NCI-H226 (cell line): ENCODE measurements at places on chromosomes 5 and 9.

GRCh38 chr5:122262103-122262502 lies 49.9 kb upstream of the SNCAIP start:
- peak; percentile 87 for DNase-seq

DNA sequence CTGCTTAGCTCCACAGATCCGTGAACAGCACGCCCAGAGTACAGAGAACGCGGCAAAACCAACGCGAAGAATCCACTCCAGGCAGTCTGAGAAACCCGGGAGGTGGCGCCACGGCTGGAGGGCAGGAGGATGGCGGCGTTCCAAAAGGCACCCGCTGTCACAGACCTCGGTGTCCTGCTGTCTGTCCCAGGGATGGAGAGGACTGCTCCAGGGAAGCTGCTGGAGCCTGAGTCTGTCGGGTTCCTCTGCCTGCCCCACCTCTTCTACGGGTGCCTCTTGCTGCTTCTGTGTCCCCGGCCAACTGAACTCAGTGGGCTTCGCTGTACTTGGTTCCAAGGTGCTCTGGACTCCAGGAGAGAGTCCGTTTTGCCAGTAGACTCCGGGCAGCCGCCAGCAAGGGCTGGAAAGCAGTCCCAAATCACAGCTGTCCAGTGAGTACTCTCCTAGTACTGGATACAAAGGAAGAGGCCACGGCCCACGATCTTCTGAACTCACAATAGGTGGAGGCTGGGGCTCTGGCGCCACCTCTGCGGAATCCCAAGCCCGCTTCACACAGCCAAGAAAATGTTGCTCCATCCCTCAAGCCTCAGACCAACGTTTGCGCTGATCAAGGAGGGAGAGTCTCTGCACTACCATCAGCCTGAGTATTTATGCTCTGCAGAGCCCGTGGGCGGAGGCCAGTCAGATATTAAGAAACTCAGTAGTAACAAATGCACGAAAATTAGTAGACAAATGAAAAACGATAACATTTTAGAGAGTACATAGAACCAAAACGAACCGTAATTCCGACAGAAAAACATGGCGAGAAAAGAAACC lies 440 bp downstream of the ANXA2R start:
- DNase-seq = peak; percentile 65

GRCh38 chr5:33933723-33934169 lies 2.4 kb upstream of the RXFP3 start:
- DNase-seq = peak; percentile 5

DNA sequence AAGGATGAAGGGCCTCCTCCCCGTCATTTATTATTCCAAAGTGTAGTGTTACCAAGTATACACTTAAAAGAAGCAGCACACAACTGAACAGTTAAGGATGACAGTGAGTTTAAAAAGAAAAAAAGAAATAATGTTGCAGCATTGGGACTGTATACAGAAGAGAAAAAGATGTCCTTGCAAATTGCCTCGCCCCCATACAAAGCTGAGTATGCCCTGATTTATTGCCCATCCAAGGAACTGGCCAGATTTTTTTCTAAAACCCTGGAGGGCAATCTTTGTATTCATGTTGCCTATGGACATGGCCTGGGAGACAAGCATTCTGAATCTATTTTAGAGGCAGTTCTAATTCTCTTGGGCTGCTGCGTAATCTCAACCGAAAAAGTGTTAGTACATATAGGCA lies 182.7 kb upstream of the NR4A3 start:
- DNase-seq = no peak

DNA sequence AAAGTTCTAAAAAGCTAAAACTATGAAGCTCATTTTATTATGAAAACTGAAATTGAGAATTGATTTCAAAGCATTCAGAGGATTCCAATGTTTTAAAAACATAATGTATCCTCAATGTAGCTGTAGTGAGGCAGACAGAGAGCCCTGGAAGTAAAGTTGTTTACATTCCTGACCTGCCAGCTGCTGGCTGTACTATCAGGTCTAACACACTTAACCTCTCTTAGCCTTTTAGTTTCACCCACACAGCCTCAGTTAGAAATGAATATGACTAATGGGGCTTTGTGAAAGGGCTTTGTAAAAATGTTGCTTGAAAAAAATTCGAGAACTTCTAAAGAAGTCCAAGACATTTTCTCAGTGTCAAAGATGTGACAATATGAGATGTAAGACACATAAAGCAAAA lies 122.6 kb downstream of the FBXL17 start:
- DNase-seq = peak; percentile 36

DNA sequence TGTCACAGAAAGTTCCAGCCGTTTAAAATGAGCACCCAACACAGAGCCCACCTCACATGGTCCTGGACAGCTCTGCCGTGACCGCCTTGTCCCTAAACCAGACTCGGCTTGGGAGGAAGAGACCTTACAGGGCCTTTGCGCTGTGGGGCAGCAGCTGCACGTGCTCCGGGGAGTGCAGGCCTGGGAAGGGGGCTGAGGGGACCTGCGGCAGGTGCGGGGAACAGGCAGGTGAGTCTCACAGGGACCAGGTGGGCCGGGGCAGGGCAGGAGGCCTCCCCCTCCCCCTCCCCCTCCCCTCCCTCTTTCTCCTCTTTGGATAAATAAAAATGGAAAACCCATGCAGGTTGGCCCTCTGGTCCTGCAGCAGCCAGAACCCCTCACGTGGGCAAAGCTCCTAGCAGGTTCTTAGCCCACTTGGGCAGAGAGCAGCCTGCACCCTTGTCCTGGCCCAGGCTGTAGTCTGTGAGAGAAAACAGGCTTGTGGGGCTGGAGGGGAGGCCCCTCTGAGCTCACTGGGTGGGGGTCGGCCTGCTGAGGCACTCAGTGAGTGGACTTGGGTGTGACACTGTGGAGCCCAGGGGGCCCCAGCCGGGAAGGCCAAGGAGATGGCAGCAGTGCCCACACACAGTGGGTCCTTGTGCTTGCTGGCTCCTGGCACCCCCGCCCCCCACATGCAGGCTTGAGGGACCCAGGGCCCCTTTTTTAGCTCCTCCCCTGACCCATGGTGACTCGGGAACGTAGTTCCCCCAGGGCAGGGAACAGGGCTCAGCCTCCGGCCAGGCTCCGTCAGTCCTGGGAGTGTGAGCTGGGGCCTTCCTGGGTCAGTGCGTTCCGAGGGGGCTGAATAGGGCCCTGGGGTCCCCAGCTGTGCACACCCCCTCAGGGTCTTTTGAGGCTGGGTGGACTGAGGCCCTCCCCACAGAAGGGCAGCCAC lies 40.0 kb upstream of the CACNA1B start:
- DNase-seq = no peak

DNA sequence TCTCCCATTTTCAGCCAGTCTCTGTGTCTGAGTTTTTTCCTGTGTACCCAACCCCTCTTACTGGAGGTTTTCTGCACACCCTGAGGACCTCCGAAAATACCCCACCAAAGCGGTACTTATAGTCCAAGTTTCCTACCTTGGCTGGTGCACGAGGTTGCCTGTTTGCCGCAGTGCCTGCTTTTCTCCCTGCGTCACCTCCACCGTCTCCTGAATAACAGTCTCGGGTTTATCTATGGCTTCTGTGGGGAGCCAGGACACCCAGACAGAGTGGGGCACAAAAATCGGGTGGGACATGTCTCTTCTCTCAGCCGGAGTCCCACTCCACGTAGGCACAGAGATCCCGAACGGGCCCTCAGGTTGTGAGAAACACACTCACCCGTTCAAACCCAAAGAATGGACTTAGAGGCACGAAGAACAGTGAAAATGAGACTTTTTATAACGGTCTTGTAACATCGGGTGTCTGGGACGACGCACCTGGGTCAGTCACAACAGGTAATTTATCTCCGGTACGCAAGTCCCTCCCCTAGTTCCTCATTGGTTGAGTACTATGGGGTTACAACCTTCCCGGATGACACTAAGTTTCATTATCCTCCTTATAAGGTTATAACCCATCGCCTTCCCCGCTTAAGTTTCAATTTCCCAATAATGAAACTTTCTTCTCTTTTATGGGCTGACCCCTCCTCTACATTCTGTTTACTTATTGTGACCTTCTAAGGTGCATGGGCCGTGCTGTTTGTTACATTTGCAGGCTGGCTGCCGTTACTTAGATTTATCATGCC lies 970.2 kb upstream of the COX7C start:
- no peak for DNase-seq

DNA sequence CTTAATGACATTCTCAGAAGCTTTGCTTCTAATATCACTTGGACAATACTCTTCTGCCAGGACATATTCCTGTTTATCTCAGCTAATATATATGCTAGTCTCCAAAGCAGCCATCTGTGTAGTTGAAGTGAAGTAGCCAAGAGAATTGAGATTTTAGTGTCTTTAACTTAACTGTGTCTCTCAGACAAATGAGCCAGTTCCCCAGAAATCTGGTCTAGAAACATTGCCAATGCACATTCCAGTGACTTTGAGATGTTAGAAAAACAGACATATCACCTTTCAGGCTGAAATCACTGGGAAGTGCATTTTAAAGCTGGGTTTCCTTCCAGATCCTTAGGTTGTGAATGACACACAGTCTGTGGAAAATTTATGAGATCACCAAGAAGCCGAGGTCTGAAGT lies 114.6 kb downstream of the MTX3 start:
- no peak for DNase-seq

- no peak for DNase-seq
Measured at GRCh38 chr5:172638209-172638768, 2.8 kb upstream of the NEURL1B start.

GRCh38 chr5:95935553-95936100 lies 26.0 kb downstream of the ELL2 start:
- DNase-seq = no peak

DNA sequence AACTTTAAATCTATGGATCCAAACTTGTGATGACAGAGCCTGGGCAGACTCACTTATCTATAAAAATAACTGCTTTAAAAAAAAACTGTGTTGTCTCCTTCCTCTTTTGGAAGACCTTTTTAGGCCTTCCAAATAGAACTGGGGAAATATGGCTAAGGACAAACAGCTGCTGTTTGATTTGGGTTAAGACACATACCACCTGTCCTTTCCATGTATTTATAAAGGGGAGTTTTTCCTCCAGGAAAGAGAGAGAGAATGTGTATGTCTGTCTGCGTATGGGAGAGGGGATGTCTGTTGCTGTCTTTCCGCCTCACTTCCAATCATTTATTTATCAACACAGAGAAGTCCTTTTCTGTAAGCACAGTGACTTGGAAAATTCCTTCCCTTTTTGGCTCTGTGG lies 2.8 kb downstream of the ARHGEF37 start:
- no peak for DNase-seq

DNA sequence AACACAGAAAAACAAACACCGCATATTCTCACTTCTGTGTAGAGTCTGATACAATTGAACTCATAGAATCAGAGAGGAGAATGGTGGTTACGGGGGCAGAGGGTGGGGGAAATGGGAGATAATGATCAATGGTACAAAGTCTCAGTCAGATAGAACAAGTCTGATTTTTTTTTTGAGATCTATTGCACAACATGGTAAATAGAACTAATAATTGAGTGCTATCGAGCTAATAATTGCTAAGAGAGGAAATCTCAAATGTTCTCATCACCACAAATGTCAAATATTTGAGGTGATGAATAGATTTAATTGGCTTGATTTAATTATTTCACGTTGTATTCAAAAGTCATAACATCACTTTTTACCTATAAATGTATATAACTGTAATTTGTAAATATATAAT lies 121.0 kb upstream of the SPIN1 start:
- DNase-seq = no peak

GRCh38 chr5:56190497-56190896 lies 42.6 kb downstream of the ANKRD55 start:
- DNase-seq = peak; percentile 57

DNA sequence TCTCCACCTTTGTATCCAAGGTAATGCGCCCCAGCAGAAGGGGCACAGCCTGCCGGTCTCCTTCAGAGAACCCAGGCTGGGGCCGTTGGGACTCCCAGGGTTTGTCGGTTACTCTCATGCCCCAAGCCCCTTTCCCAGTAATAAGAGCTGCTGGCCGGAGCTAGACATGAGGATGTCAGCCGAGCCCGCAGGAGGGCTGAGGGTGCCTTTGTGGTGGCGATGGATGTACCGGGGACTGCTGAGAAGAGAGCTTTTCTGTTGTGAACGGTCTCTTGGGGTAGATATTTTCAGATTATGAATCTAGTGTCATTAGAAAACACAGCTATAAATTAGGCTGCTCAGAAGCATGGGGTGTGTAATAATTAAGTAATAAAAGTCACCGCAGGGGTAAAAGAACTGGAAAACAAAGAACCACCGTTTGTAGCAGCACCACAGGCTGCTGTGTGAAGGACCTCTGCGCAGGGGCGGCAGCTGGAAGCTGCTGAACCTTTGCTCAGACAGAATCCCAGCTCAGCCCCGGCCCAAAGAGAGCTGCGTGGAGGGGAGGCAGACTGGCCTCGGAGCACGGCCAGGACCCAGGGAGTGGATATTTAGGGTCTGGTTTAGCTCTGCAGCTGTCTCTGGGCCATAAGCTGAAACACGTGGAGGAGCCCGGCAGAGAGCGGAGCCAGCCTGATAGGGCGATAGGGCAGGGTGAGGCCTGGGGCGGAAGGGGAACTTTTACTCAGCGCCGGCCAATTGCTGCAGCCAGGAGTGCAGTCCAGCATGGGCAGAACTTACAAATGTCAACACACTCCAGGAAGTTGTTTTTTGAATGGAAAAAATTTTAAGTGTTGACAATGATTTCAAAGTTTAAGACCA lies 50.5 kb upstream of the BARHL1 start:
- no peak for DNase-seq

GRCh38 chr5:132788990-132789886 lies 12.2 kb upstream of the SEPTIN8 start:
- no peak for DNase-seq

GRCh38 chr5:81020478-81021167 lies 60.5 kb downstream of the RASGRF2 start:
- DNase-seq = peak; percentile 69

DNA sequence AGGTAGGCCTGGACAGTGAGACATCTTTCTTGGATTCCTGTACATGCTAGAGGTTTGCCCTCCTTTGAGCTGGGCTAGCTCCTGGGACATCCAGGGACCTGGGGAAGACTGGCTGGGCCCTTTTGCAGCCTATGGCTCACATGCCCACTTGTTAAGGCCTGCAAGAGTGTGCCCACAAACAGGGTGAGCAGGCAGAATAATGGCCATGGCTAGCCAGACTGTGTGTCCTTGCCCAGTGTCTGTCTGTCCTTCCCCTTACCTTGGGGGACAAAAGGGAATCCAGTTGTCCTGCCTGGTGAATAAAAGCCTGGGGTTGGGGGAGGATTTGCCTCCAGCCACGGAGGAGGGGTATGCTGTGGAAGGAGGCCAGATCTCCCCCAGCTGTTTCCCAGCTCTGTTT lies 13.0 kb upstream of the CXXC5 start:
- no peak for DNase-seq

DNA sequence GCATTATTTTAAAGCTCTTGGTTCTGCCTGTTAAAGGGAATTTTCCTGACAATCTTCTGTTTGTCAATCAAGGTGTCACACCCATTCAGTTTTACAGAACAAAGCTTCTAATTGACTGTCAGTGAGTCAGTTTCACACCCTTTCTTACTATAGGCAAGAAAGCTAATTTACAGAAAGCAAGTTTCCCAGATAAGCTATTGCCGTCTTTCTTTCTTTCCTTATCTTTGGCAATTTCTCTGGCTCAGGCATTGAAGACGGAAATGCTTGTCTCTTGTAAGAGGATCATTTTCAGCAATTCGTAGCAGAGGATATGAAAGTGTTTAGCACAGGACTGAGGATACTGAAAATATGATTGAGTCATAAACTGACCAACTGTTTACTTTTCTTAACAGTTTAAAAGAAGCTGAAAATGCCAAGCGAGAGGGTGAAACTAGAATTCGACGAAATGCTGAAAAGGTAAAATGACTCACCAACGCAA lies 27.0 kb downstream of the SPINK5 start:
- peak; percentile 5 for DNase-seq
